Spleen (tissue), 13 donors: ENCODE measurements at places on chromosomes 5 and 9. TPM values are rescaled to one million over a fixed set of nuclear protein-coding genes. Genes with fewer than 3 reads are reported as not detected.

The YIPF5 gene
- polyA plus RNA-seq: 8.2 TPM

The HK3 gene
- 199 TPM for polyA plus RNA-seq

GRCh38 chr5:160685695-160686094, 166.3 kb downstream of the ATP10B start:
- no peaks in the 10 kb centered on the region for H3K4me1 ChIP-seq
- DNase-seq: no peak
- no peak overlapping the region for H3K4me3 ChIP-seq
- H3K36me3 ChIP-seq: no peaks in the 10 kb centered on the region
- no peak overlapping the region for H3K27ac ChIP-seq

The CDKN2A gene
- polyA plus RNA-seq: 4.6 TPM

DNA sequence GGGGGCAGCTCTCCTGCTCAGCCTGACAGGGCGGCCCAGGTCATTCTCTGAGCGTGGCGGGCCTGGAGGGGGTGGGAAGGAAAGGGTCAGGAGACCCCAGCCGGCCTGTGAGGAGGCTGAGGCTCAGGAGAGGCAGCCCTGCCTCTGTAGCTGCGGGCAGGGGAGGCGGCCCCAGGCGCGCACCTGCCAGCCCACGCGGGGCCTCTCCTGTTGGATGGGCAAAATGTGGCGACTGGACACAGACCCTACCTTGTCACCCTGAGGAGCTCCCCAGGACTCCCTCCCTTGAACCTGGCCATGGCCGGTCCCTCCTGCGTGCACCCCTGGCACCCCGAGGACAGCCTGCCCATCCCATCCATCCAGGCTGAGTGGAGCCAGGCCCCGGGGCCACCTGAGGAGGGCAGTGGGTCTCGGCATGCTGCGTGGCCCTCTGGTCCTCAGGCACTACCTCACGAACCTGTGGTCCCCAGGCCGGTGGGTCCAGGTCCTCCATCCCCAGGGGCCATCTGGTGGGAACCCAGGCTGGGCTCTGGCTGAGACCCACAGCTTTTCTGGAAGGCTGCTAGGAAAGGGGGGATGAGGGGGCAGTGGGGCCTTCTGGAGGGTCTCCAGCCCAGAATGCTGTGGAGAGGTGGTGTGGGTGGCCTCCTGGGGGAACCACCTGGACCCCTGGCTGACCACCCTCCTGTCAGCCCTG, 15.1 kb upstream of the NRARP start:
- no peaks in the 10 kb centered on the region for H3K27me3 ChIP-seq
- no peak overlapping the region for H3K27ac ChIP-seq
- H3K4me3 ChIP-seq: no peak overlapping the region
- DNase-seq: peak; percentile 76
- peaks cover 78% of the 10 kb centered on the region for H3K4me1 ChIP-seq

The SLCO4C1 gene
- 0.11 TPM for polyA plus RNA-seq

- H3K4me1 ChIP-seq: no peaks in the 10 kb centered on the region
- H3K27me3 ChIP-seq: no peaks in the 10 kb centered on the region
- no peaks in the 10 kb centered on the region for H3K36me3 ChIP-seq
- DNase-seq: no peak
- H3K4me3 ChIP-seq: no peak overlapping the region
- no peak overlapping the region for H3K27ac ChIP-seq
Measured at GRCh38 chr5:164002628-164003027, 497.2 kb downstream of the MAT2B start.

The PKD2L2 gene
- not detected for polyA plus RNA-seq
